ENCODE measurements at places on chromosomes 4 and X.
A peak's percentile ranks its signal among the peaks of the same experiment; 100 is the strongest.

GRCh38 chr4:36551697-36552214 lies 270.3 kb downstream of the DTHD1 start:
- no peak for DNase-seq

- no peak for DNase-seq
These were observed 169.3 kb downstream of the CHIC2 start for GRCh38 chr4:53895137-53895536.

- no peak for DNase-seq
These were observed 756.9 kb downstream of the FAT4 start for GRCh38 chr4:126071346-126072333.

DNA sequence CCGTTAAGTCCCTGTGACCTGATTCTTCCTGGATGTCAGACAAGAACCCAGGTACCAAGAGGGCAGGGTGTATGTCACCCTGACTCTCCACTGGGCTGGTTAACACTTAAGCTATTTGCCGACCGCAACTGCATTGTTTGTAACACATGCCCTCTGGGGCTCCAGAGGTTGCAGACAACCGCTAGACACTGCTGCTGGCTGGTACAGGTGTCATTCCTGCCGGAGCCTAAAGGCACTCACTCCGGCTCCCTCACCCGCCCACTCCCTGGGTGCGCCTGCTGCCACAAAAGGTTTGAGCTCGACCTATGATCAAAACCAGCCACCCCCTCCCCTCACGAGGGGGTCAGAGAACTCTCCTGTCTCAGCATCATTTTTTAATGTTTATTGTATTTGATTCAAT lies 208.2 kb downstream of the FAT4 start:
- no peak for DNase-seq

DNA sequence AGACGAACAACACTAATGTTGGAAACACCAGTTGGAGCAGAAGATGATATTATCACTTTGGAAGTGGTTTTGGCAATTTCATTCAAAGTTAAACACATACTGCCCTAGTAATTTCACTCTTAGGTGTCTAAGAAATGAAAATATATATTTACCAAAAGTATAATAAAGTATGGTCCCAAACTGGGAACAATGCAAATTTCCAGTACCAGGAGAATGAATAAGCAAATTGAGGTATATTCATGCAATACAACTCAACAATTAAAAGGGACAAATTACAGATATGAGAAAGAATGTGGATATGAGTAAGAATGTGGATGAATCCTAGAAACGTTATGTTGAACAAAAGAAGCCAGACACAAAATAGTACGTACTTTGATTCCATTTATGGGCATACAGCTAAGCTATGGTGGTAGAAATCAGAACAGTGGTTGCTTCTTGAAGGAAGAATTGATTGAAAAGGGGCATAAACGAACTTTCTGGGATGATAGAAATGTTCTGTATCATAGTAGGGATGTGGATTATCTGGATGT lies 10.0 kb downstream of the ELMOD2 start:
- DNase-seq = no peak

- DNase-seq = no peak
These were observed 15.4 kb downstream of the FAM9C start for GRCh38 chrX:13028871-13029636.

DNA sequence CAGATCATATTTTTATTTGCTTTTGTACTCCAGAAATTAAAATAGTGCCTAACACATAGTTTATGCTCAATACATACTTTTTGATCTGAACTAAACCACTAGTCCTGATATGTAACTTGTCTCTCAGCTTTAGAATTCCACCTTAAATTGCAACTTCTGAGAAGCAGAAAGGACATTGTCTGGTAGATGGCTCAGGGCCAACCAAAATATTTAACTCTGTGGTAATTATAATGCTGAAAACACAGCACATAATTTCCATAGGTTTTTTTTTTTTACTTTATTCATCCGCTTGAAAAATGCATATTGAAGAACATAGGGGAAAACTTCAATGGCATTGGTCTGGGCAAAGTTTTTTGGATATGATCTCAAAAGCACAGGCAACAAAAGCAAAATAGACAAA lies 59.3 kb downstream of the AREG start:
- DNase-seq = no peak

DNA sequence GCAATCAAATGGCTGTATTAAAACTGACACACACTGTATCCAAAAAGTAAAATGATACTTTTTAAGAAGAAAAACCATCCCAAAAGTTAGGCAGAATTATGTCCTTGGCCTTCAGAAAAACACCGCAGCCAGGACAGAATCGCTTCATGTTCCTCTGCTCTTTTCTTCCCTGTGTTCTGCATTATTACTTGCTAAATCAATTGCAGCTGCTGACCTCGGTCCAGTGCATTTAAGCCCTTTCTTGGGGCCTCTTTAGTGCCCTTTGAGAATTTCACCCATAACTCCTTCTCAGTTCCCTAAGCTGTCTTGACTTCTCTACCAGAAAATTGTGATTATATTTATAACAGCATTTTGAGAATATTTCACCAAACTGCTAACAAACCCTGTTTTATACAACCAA lies 696.9 kb downstream of the PCDH7 start:
- no peak for DNase-seq

DNA sequence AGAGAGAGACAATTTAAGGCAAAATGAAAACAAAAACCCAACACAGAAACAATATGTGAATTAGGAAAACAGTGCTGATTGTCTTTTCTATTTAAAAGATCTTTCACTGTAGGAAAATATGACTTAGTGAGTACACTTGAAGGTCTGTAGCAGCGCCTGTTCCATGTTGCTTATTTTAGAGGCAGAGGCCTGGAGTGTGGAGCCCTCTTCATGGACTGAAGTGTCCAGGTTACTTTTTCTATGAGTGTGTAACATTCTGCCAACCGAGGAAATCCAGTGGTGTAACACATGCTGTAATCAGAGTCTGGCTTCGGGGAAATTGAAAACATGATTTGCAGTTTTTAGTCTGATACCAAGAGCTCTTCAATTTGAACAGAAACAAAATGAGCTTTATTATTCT lies 64.0 kb upstream of the GPRIN3 start:
- no peak for DNase-seq

- no peak for DNase-seq
These were observed 10.1 kb upstream of the SH3TC1 start for GRCh38 chr4:8188743-8189550.

- DNase-seq = no peak
These were observed 98.5 kb downstream of the NSUN7 start for GRCh38 chr4:40848251-40848650.

DNA sequence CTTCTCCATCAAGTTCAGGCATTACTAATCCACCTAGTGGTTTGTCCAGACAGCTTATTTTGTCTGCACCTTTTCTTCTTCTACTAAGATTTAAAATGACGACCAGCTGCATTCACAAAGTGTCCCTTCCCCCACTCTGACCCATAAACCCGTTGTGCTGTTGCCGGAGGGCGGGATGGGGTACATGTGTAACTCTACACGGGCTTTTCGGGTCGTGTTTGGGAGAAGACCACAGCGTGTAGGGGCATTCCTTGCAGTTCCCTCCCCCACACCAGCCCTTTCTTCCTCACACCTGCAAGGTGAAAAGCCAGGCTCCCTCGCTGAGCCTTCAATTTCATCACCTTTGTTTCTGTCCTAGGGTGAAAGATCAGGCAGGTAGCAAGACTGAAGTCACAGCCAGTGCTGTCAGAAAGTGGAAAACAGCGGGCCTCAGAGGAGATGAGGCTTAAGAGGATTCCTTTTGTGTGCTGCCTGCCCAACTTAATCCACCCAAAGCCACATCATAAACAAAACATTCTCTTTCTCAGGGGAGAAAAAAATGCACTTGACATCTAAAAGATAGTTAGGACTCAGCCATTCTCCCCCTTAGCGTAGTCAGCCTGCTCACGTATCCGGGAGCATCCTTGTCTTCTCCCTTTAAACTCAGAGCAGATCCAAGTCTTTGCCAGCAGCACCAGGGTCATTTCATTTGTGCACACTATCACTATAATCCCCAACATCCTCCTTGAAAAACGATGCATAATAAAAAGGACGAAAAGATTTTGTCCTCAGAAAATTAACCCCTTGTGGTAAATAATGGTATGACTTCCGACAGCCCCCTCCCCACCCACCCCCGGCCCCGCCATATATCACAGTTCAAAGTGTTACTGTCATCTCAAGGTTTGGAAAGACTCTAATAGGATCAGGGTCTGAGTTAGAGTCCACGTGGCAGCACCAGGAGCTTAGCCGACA lies 599.0 kb downstream of the RAB28 start:
- DNase-seq = peak; percentile 69

- DNase-seq = no peak
These were observed 95.8 kb downstream of the MBNL3 start for GRCh38 chrX:132393085-132393484.

GRCh38 chrX:119036107-119037029 lies 36.4 kb upstream of the CT47C1 start:
- no peak for DNase-seq

DNA sequence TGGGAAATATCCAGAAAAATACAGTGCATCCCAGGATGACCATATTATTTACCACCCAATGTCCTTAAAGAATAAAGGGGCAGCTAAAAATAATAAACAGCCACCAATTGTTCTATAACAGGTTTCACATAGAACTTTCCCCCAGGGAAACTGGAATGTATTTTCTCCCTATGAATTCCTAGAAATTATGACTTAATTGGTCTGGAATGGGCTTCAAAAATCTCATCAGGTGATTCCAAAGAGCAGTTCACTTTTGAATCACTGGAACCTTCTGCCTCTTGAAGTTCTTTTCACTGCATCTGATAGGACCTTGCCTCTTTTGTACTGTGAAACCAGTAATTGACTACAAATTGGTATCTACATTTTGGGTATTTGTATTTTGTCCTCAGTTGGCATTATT lies 119.3 kb downstream of the ZNF330 start:
- no peak for DNase-seq

- DNase-seq = peak; percentile 29
These were observed 459.1 kb downstream of the FSTL5 start for GRCh38 chr4:161704653-161705052.

- no peak for DNase-seq
These were observed 8.4 kb upstream of the MAN2B2 start for GRCh38 chr4:6566391-6567190.

DNA sequence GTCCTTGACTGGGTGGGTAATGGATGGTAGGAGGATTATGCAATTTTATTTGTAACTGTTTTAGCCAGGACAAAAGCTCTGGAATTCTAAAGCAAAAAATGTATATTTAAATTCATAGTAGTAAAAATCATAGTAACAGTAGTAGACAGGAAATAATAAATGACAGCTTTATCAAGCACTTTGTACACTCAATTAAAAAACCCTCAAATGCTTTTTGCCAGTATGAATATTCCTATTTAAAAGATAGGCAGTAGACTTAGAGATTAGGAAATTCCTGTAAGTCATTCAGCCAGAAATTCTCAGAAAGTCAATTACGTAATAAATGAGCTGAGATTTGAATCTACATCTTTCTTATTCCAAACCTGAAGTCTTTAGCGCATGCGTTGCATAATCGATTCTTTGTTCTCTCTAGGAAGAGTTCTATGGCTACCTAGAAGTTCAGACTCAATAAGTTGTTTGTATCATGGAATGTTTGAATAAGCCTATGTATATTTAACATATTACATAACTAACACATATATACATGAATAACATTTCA lies 2.5 kb downstream of the AADAT start:
- DNase-seq = no peak

- no peak for DNase-seq
These were observed 253.7 kb upstream of the DIAPH2 start for GRCh38 chrX:96430756-96431455.

DNA sequence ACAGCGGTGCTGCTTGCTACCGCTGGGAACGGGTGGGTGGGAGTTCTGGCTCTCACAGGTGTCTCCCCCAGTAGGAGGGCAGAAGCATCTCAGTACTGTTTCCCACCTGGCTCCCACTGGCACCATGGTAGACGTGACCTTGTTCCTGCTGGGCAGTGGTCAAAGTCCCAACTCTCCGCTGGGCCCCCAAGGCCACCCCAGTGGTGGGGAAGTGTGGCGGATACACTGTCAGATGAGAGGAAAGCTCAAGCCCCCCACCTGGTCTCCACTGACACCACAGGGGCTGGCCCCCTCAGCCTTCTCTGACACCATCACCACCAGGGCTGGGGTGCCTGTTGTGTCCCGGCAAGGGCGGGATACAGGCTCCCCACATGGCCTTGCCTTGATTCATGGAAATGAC lies 24.6 kb downstream of the LETM1 start:
- DNase-seq = no peak

DNA sequence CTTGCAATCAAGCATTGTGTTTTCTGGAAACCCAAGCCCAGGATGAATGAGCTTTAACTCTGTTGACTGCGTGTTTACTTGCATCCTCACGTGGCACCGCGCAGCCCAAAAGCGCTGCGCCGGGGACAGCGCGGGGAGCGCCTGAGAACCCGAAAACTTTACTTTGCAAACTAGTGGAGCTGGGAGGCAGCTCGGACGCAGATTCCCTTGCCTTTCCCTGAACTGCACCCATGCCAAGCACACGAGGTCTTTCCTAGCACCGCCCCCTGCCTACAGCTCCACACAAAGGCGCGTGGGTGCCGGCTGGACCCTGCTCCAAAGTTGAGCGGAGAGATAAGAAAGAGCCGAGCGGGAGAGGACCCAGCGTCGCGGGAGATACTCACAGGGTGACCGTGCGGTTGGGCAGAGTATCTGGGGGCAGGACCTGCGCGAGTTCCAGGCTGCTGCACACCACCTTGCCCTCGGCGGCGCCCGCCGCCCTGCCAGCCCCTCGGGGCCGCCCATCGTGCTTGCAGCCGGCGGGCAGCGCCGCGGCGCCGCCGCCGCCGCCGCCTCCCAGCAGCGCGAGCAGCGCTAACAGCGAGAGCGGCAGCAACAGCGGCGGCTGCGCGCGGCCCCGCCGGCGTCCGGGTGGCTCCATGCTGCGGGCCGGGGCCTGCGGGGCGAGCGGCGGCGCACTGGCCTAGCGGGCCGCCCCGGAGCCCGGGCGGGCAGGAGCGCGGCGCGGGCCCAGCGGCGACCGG lies 550 bp downstream of the ADGRA3 start:
- peak; percentile 85 for DNase-seq

DNA sequence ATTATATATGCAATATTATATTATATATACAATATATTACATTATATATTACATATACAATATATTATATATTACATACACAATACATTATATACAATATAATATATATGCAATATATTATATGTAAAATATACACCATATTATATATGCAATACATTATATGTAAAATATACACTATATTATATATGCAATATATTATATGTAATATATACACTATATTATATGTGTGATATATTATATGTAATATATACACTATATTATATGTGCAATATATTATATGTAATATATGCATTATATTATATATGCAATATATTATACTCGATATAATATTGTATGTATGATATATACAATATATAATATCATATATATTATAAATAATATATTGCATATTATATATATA lies 457.4 kb downstream of the SMARCA1 start:
- no peak for DNase-seq
